ENCODE measurements at places on chromosomes 4 and X.

DNA sequence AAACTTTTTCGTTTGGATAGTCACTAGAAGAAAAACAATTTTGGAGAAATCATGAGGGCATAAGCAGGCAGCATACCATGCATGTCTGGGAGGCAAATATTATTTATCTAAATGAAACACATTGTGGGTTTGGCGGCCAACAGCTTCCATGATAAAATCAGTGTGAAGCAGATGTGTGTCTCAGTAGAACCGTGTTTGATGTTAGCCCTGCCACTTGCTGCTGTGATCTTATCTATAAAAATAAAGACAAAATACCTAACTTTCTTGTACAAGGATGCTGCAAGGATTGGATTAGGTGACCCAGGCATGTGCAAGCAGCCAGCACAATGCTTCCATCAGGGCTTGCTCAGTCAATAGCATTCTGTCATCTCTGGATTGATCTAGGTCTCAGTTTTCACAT lies 341.4 kb downstream of the PACRGL start:
- DNase-seq: no peak

DNA sequence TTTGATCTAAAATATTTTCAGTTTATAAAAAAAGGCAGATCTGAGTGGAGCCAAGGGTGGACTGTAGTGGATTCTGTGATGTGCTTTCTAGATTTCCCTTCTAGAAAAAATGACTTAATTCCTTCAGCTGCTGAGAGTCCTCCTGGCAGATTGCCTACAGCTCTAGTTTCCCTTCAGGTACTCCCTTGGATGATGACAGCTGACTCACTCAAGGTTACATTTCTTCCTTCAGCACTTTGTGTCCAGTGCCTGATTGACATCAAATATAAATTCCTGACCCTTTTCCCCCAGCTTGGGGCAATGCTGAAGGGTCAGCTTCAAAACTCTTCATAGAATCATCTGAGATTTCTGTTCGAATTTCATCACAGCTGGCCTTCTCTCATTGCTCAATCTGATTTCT lies 161.7 kb downstream of the EMCN start:
- DNase-seq: no peak

GRCh38 chr4:38823766-38824165 lies 19.2 kb upstream of the TLR1 start:
- no peak for DNase-seq

DNA sequence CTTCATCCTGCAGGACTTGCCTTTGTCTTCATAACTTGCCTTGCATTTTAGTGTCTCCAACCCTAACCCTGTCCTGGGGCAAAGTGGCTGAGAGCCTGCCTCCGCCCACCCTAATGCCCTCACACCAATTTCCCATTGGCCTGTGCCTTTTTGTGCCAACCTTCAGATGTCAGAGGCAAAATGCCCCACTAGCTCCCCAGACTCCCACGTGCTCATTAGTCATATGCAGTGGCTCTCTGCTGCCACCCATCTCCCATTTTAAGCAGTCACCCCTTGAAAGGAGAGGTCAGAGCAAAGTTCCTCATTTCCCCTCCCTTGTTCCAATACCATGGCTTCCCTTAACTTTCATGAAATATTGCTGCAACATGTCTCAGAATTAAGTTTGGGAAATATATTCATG lies 74.8 kb upstream of the PASD1 start:
- no peak for DNase-seq

GRCh38 chr4:165806613-165807012 lies 66.4 kb upstream of the TLL1 start:
- no peak for DNase-seq

GRCh38 chrX:104432321-104432720 lies 133.7 kb upstream of the IL1RAPL2 start:
- no peak for DNase-seq

DNA sequence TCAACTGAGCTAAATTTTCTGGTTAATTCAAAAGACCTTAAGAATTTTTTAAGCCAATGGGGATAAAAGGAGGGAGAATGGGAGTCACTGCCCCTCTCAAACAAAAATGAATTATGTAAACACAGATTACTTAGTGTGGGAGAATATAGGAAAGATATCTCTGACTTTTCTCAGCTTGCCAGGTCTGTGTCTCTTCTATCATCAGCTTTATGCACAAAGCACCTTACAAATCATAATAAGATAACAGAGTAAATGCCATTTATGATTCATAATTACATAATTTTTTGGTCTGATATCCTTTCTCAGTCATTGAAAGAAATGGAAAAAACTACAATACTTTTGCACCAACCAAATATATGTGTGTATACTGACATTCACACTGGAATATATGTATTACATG lies 604.6 kb upstream of the FAM241A start:
- no peak for DNase-seq

DNA sequence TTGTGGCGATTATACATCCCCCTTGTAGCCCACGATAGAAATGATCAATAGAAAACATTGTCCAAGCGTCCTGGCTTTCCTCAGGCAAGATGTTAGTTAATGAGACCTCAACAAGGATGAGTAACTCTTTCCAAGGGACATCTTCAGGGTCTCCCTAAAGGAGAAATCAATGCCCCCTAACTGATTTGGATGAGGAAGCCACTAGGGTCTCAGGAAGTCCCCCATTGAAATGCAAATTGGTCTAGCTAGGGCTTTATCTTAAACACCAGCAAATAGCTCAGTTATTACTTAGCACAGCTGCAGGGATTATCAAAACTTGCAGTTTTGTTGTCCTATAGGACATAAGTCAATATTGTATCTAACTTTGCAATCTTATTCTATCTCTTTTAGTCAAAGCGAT lies 721.5 kb downstream of the IL1RAPL1 start:
- DNase-seq: no peak

- no peak for DNase-seq
These were observed 10.7 kb upstream of the EPGN start for GRCh38 chr4:74297539-74297938.

- no peak for DNase-seq
These were observed 3.6 kb downstream of the GTPBP6 start for GRCh38 chrX:314781-315595.

- DNase-seq: no peak
These were observed 208.3 kb upstream of the LEF1 start for GRCh38 chr4:108377021-108377420.

DNA sequence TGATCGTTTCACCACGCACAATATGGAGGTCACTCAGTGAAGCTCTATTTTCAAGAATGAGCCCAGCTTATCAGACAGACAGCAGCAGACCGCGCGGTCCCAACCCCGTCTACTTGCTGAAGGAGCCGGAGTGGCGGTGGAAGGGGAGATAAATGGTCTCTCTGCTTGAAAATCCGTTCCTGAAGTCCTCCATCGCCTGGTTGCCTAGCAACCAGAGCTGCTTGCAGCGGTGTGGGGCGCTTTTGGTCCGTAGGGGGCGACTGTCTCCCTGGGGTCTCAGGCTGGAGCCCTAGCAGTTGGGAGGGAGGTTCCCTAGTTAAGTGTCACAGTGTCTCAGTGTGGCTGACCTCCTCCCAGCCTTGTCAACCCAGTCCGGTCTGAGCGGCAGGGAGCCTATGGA lies 8.3 kb upstream of the DLG3 start:
- no peak for DNase-seq

DNA sequence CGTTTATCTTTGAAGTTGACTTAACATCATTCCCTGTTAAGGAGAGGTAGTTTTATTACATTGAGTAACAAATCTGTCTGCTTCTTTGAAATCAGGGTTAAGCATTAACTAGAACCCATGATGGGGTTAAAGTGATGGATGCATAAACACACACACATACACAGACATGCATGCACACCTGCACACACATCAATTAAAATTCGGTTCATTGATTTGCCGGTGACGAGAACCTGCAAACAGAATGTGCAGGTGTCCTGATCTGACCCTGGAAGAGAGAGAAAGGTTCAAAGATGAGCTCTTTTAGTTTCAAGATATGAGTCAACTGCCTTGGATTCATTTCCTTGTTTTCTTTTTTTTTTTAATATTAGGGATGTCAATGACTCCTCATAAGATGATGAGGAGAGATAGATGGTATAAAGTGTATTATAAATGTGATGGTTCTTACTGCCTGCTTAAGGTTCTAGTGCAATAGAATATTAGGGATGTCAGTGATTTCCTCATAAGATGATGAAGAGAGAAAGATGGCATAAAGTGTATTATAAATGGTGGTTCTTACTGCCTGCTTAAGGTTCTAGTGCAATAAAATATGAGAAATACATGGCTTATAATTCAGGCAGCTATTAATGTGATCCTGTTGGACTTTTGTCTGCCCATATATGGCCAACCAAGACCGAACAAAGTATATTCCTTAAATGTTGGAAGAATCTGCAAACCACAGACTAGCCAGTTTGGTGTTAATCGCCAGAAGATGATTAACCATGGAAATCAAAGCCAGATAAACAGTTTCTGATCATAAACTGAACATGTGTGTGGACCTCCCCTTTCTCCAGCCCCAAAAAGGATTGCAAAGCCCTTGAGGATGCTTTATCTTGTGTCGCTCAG lies 14.1 kb upstream of the CD99 start:
- DNase-seq: no peak

GRCh38 chrX:132022198-132022966 lies 720 bp upstream of the STK26 start:
- DNase-seq: no peak

- DNase-seq: no peak
These were observed 75.9 kb upstream of the RPL34 start for GRCh38 chr4:108544481-108544880.

DNA sequence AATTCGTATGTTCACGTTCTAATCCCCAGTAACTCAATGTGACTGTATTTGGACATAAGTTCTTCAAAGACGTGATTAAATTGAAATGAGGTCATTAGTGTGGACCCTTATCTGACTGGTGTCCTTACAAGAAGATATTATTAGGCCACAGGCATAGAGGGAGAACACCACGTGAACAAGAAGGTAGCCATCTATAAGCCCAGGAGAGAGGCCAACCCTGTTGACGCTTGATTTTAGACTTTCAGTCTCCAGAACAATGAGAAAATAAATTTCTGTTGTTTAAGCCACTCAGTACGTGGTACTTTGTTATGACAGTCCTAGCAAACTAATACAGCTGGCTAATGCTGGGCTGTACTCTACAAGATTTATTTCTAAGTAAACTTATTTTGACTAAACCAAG lies 1.5 kb upstream of the EIF1AX start:
- DNase-seq: no peak

DNA sequence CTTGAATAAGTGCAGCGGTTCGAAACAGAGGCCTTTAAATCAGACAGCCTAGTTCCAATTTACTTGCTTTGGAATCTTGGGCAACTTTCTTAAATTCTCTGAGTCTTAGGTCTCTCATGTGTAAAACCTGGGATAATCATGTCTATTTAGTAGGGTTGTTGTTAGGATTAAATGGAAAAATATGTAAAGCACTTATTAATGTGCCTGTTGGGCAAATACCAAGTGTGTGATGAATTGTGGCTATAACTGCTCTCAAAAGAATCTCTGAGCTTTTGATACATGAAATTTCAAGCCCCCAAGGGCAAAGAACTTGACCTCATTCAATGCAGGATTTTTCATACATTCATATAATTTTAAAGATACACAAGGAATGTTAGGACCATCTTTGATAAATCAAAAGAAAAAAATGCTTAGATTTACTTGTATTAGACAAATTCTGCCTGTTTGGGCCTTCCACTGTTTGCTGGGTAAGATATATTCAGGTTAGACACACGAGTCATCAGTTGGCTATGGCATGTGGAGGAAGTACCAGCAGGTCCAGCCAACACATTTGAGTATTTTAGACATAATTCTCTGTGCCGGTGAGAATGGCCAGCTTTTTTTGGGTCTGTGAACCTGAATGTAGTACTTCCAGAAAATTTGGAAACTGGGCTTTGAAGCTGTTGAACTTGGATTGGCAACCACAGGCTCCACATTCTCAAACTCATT lies 241.4 kb upstream of the CNKSR2 start:
- no peak for DNase-seq

- DNase-seq: no peak
These were observed 11.5 kb downstream of the DNAJB14 start for GRCh38 chr4:99934891-99935290.

DNA sequence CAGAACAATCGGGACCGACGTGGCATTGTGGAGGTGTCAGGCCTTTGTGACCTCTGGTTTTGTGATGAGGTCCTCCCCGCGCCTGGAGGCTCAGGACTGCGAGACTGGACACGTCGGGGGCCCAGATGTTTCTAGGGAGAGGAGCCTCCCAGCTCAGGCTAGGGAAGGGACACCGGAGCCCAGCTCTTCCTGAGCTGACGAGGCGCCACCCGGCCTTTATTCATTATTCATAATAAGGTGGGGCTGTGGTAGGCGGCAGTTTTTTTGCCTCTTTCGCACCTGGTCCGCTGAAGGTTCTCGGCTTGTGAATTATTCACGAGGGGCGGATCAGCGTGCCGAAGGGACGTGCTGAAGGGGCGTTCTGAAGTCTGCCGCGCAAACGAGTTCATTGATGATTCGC lies 2.3 kb upstream of the UBA1 start:
- DNase-seq: no peak

GRCh38 chr4:161799710-161800109 lies 364.1 kb downstream of the FSTL5 start:
- DNase-seq: no peak

GRCh38 chrX:19791562-19791961 lies 95.8 kb downstream of the SH3KBP1 start:
- DNase-seq: no peak

DNA sequence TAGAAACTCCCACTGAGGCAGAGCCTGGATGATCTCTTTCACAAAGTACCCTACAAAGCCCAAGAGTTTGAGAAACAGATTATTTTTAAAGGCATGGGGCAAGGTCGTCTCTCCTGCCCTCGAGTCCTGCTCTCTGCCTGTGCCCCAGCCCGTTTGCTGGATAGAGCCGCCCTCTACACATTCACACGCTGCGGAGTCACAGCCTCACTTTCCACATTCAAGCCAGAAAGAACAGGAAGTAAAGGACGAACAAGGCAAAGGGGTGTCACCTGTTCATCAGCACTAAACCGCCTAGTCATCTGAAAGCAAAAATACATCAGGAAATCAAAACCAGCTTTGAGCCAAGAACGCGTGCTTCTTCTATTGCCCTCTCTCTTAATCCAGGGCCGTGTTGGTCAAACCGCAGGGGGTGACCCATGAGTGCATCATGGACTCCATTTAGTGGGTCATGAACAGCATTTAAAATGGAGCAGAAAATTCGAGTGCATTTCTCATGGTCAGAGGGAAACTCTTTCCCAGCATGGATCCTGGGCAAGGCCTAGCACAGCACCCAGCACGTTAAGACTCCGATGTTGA lies 83.4 kb downstream of the PHKA2 start:
- no peak for DNase-seq

DNA sequence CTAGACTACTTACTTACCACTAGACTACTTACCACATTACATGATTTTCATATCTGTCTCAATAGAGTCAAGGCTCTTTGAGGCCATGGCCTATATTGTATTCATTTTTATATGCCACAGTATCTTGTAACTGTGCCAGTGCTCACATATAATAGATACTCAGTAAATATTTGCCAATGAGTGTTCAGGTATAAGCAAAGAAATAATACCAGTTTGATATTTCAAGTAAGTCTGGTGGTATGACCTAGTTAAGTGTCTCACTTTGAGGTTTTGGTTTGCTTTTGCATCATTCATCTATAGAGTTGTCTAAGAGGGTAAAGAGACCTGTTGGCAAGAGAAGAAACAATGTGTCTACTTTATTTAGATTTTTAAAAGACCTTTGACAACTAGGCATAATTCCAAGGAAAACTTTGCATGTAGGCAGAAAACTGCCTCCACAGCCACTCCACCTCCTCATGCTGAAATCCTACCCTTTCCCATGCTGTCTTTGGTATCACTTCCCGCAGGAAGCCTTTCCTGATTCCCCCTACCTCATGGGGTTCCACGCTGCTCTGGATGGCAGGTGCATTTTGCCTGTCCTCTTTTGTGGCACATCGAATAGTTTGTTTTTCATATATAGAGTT lies 91.3 kb upstream of the KLHL13 start:
- no peak for DNase-seq

GRCh38 chr4:123790681-123791080 lies 394.1 kb downstream of the SPRY1 start:
- DNase-seq: no peak
